ENCODE measurements at places on chromosomes 1 and 21.

DNA sequence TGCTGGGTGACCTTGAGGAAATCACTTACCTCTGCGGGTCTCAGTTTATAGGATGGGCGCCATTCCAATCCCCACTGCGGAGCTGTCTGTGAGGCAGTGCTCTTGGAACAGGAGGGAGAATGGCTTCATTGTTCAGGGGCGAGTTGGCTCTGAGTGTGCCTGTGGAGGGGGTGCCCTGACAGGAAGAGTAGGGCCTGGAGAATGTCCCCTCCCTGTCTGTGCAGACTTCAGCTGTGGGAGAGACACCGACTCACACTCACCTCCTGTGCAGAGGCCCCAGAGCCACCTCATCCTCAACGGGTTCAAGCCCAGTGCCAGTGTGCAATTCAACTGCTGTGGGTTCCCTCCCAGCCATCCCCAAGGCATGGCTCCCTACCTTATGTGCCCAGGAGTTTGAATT lies 17.1 kb downstream of the ADORA1 start:
- DNase-seq, result no peak

GRCh38 chr1:62084310-62084890 lies 110.2 kb upstream of the L1TD1 start:
- no peak for DNase-seq

- no peak for DNase-seq
Observed at GRCh38 chr1:6263716-6264115, 2.8 kb upstream of the GPR153 start.

DNA sequence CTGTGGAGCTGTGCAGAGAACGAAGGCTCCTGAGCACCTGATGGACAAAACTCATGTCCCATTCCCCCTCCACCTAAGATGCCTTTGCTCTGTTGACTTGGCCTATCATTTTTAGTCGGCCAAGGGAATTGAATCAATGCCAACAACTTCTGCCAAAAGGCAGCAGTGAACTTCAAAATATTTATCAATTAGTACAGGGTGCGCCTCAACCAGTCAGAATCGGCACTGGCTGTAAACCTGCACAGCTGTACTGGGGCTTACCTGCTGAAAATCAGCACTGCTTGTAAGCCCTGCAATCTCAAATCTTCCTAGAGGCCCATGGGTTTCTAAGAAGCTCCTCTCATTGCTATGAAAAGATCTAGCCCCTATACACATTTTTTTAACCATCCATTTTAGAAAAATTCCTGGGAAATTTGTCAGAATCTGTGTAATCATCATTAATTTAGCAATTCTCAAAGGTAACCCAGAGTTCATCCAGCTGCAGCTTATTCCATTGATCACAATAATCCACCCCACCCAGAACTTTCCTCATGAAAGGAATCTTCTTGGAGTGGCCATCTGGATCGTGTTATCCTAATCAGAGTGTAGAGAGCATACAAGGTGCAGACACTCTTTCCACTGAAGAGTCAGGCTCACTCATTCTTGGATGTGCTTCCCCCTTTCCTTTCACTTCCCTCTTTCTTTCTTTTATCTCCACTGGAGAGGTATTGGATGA lies 40.2 kb downstream of the ADAMTS1 start:
- DNase-seq, result no peak

- DNase-seq, result no peak
Observed at GRCh38 chr1:53375440-53375839, 47.6 kb upstream of the LRP8 start.

DNA sequence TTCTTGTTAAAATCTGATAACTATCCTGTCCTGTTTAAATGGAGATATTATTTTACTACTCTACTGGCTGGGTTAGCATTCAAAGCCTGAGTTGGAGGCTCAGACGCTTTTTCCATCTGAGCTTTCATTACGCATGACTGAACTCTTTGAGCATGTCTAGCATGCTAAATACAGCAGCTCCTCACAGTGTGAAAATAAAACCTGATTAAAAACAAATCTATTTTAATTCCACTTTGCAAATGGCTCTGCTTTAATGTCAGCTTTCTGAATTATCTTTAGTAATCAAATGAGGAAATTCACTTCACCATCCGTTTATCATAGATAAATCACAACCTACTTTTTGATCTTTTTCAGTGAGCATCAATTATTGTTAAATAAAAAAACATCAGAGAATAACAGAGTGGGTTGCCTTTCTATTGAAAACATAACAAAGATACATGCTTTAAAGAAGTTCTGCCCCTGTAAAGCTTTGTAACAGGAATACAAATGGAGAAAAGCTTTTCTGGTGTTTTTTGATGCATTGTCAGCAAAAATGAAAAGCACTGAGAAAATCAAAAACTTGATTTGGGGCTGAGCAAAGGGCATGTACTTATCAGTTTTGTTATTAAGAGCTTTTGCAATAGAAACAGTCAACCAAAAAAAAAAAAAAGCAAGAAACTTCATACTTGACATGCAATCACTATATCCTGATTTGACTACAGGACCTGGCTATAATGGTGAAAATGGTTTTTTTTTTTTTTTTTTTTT lies 3.5 kb upstream of the SPEN start:
- DNase-seq, result peak; percentile 72

GRCh38 chr1:84505493-84506001 lies 639 bp upstream of the SPATA1 start:
- DNase-seq, result peak; percentile 37

DNA sequence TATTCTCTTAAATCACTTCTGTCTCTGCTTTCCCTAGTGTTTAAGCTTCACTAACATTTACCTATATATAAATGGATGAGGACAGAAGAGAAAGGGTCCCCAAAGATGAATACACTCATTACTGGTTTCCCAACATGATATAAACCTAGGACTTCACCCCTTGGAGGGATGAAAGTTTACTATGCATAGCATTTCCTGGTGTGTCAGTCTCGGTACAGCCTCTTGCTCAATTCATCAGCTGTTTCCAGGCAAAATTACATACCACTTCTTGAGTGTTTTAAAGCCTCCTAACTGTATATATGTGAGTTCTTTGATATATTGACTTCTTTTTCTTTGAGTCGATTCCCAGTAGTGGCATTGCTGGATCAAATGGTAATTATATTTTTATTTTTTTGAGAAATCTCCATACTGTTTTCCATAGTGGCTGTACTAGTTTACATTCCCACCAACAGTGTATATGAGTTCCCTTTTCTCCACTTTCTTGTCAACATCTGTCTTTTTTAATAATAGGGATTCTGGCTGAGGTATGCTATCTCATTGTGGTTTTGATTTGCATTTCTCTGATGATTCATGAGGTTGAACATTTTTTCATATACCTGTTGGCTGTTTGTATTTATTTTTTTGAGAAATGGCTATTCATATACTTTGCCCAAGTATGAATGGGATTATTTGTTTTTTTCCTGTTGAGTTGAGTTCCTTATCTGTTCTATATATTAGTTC lies 259.3 kb upstream of the CACYBP start:
- no peak for DNase-seq

- DNase-seq, result peak; percentile 67
Observed at GRCh38 chr1:10679496-10680220, 116.8 kb downstream of the CASZ1 start.
